ENCODE measurements at places on chromosomes 7 and 10.

DNA sequence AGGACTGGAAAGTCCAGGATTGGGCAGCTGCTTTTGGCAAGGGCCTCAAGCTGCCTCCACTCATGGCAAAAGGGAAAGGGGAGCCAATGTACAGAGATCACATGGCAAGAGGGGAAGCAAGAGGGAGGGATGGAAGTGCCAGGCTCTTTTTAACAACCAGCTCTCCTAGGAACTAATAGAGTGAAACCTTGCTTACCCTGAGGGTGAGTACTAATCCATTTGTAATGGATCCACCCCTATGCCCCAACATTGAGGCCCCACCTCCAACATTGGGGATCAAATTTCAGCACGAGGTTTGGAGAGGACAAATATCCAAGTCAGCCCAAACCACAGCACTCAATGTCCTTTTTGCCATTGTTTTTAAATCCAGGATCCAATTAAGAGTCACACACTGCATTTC lies 12.5 kb downstream of the HABP2 start:
- DNase-seq = no peak

GRCh38 chr7:85781606-85782005 lies 594.8 kb upstream of the SEMA3D start:
- no peak for DNase-seq

GRCh38 chr7:155084969-155085368 lies 14.8 kb downstream of the HTR5A start:
- DNase-seq = no peak

- DNase-seq = no peak
Observed at GRCh38 chr10:48399056-48399541, 92.6 kb downstream of the MAPK8 start.

DNA sequence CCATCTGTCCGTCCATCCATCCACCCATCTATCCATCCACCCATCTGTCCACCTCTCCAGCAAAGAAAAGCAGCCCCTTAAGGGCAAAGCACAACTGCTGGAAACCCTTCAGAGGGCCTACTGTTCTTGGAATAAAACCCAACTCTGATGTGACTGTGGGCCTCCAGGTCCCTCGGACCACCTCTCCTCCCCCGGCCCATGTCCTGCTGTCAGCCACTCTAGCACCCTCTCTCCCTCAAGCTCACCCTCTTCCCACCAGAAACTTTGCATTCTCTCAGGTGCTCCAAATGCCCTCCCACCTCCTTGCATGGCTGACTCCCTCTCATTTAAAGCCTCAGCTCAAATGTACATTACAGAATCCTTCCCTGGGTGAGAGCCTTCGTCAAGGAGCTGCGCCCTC lies 110.3 kb downstream of the ARHGAP22 start:
- no peak for DNase-seq

DNA sequence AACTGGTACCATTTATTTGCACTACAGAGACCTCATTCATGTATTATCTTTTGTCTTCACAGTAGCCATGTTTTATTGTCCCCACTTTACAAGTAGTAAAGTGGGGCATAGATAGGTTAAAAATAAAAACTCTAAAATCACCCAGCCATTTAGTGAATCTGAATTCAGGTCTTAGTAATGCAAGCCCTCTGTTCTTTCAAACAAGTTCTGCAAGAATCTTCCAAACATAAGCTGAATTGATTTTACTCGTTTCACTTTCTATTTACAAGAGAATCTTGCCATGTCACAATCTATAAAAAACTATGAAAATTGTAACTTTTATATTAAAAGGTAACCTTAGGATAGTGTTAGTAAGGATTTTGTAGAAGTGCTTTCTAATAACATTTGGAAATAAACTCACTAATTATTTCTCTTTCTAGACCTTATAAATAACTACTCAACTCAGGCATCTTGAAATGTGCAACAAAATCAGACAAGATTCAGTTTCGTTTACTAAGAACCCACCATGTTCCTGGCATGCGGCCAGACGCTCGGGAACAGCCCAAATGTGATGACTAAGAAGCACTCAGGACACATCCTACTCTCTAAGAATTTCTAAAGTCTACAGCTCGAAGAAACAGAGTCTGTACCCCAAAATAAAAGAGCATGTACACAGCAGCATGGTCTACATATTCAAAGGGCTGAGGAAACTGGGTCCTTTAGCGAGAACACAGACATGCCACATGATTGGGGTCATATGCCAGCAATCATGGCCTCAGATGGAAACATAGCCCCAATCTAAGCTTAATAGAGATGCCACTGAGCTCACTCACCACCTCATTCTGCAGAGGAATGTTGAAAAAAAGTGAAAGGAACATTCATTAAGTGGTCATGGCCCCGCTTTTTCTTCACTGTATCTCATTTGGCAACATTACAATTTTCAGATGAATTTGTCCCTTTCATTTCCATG lies 167.6 kb downstream of the AMPH start:
- no peak for DNase-seq

GRCh38 chr7:50353201-50353600 lies 48.7 kb downstream of the IKZF1 start:
- no peak for DNase-seq

DNA sequence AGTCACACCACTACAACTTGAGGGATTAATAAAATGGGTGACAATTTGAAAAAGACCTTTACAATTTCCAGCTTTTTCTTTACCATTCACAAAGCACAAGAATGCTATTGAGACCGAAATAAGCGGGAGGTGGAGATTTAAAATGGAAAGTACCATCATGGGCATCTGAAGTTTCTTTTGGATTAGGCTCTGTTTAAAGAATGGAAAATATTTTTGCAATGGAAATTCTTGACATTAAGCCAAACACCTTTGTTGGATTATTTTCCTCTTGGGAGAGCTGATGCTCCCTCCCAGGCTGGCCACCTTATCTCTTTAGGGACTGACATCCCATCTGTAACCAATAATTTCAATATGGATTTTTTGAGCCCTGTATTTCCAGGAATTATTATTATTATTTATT lies 62.5 kb downstream of the BPGM start:
- DNase-seq = no peak

GRCh38 chr10:24449321-24449740 lies 240.4 kb downstream of the KIAA1217 start:
- DNase-seq = no peak

- DNase-seq = no peak
Observed at GRCh38 chr10:6469661-6470060, 110.4 kb downstream of the PRKCQ start.

- DNase-seq = no peak
Observed at GRCh38 chr7:115058726-115059125, 136.8 kb downstream of the MDFIC start.

DNA sequence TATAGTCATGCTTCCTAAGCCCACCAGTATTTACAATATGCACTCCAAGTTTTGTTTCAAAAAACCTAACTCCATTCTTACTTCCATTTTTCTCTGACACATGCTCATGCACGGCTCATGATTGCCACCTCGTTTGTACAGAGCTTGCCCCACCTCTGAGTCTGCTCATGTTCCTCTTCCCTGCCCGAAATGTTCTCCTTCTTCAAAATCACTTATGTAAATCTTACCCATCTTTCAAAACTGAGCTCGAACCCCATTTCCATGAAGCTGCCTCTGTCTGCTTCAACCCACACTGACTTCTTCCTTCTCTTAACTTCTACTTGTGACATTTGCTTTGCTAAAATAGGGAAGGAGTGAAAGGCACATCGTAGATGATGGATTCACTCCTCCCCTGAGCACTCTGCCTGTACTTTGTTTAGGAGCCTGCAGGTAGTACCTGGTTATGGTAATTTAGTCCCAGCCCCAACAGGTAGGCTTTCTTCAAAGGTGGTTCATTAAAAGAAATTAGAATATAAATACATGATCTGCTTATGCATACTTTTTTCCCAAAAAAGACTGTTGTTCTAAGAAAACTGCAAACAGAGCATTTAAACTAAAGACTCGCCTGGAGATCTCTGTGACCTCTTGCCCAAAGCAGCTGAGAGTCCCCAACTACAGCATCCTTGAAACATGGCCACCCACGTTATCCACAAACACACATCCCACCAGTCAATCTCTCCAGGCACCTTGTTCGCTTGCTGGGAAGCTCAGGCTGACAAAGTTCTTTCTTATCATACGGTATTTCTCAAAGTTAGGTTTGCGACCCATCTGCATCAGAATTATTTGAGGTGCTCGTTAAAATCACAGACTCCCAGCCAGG lies 172.0 kb downstream of the DGKI start:
- no peak for DNase-seq

- DNase-seq = no peak
Observed at GRCh38 chr10:126227762-126228134, 160.5 kb downstream of the ADAM12 start.

DNA sequence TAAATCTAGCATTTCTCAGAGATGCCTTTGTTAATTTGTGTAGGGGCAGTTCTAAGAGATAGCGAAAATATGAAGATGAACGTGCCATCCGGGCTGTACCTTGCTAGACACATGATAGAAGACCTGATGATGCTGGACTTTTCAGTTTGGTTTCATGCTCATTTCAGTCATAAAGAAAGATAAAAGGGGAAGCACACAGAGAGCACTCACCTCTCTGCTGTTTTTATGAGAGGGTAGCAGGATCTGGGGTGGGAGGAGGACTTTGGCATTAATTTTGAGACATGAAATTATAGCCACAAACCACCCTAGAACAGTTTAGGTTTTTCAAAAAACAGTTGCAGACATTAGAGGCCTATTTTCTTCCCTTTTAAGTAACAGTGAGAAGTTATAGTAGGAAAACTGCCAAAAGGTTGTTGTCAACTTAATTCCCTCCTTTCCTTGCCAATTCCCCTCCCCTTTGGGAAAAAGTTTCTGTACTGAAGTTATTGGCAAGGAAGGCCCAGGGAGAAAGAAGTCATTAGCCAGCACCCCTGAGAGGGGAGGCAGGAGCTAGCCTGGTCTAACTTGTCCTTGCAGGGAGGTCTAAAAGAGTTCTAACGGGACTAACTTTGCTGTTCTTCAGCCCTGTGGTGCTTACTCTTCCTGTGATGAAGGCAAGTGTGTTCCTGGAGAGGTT lies 2.6 kb downstream of the ST7 start:
- DNase-seq = no peak

DNA sequence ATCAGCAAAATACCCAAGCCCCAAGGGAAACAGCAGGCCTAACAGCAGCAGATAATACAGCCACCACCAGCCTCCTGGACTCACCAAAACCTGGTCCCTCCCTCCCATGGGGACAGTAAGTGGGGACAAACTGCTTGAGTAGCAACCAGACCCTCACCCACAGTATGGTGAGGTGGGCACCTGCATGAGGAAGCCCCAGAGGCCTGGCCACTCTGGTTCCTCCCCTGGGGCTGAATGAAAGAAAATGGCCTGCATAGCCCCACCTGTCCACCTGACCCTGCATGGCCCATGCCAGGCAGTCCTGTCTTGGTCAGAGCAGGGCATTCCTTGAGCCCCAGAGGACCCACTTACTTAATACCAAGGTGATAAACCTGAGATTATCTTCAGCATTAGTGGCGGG lies 13.0 kb upstream of the C10orf90 start:
- no peak for DNase-seq

- no peak for DNase-seq
Observed at GRCh38 chr7:50149369-50149768, 56.3 kb upstream of the ZPBP start.

GRCh38 chr7:80941208-80941758 lies 22.4 kb upstream of the SEMA3C start:
- no peak for DNase-seq

DNA sequence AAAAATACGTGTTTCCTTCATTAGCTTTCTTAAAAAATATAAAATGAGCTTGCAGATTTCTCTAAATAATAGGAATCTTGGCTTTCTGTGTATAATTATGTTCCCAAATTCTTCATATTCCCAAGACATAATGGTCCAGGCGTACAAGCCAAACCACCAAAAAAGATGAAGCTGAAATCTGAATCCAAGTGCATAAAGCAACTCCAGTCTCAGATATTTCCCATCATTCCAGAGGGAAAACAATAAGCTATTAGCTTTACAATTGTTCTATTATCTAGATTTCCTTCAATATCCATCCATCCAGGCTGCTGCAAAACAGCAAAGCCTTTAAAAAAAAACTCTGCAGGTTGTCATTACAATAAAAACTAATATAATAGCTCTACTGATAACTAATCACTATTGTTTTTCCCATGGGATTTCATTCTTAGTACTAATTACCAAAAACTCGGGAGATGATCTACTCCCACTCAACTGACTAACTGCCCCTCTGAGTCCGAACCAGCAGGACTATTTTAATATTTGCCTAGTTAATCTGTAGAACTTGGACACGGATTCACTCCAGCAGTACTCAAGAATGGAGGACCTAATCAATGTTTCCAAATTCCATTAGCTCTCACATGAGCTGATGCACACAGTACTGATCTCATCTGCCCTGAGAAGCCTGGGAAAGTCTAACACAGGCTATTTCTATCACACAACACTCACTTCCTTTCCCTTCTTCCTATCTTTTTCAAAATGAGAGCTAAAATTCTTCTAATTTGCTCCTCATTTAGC lies 108.9 kb upstream of the ASAH2 start:
- no peak for DNase-seq

- DNase-seq = no peak
Observed at GRCh38 chr7:70646536-70647248, 485.3 kb upstream of the GALNT17 start.

DNA sequence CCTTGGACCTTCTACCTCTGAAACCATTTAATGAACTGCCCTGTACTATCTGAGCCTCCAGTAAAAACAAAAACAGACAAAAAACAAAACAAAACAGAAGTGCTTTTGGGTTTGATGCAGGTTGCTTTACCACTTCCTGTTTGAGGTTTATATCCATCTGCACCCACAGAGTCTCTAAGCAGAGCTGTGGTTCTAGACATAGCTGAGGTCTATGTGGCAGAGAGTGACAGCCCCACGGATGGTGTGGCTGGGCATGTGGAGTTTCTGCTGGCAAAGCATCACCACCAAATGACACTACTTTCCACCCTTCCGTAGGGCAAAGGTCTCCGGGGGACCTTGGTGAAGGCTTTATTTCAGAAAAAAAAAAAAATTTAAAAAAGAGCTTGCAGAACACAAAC lies 754.2 kb downstream of the GRID1 start:
- DNase-seq = no peak

GRCh38 chr10:5666008-5666840 lies at the start of gene ASB13:
ASB13 (minus strand) TSS chr10:5666595; CDS start chr10:5666551, 44 bp downstream.
- DNase-seq = no peak

DNA sequence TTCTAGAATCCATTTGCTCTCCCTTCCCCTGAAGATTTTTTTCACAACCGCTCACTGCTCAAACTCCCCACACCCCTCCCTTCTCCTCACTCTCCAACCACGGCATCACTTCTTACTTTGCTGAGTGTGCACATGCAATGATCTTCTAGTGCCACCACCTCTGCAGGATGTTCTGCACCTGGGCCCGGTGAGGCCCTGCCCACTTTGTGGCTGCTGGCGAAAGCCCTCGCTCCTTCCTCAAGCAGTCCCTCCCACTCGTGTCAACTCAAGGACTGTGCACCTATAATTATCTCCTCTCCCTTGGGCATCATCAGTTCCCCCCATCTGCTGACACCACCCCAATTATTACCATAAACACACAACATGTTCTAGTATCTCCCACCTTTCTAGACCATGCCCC lies 91.0 kb upstream of the LANCL2 start:
- no peak for DNase-seq

DNA sequence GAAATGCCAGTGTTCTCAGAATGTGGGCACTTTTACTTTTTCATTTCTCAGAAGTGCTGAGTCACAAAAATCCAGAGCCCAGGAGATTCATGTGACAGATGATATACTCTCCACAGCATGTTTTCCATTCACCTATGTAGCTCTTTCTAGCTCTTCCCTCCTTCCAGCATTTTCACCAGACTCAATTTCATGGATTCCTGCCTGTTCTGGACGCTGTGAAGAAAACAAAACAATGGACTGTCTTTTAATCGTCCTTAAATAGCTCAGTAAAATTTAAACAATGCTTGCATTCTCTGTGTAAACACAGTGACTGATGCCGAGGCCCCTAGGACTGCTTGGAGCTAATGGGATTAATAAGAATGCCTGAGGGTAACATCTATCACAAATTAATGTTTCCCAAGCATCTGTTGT lies 25.5 kb downstream of the ZNF713 start:
- no peak for DNase-seq
